ENCODE measurements at places on chromosomes 2 and 18.

DNA sequence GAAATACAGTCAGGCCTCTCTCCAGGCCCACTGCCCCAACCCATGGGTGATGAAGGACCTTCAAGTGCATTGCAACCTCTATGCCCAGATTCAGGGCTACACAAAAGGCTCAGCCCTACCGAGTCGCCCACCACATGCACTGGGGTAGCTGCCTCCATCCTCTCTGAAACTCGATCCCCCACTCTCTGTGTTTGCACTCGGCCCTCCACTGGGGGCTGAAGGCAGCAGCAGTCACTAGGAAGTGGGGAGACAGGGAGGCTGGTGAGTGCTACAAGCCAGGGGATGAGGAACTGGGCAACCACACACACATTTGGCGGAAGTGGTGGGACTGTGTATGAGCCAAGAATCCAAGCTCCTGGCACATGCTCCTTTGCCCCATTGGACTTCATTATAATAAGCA, 94.6 kb downstream of the CERS6 start:
- no peak for DNase-seq

DNA sequence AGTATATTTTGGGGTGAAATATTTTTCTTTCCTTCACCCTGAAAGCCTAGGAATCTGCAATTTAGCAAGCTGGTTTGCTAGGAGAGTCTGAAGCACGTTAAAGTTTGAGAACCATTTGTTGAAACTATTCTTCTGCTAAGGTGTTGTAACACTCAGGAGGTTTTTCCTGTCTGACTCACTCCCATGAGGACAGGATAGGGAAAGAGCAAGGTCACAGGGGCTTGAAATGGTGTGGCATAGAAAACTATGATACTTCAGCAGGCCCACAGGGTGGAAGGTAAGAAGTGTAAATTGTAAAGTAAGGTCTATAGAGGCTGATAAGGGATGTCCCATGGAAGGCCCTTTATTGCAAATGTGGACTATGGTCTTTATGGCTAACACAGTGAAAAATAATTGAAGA, 177.7 kb upstream of the ZC3H15 start:
- no peak for DNase-seq

DNA sequence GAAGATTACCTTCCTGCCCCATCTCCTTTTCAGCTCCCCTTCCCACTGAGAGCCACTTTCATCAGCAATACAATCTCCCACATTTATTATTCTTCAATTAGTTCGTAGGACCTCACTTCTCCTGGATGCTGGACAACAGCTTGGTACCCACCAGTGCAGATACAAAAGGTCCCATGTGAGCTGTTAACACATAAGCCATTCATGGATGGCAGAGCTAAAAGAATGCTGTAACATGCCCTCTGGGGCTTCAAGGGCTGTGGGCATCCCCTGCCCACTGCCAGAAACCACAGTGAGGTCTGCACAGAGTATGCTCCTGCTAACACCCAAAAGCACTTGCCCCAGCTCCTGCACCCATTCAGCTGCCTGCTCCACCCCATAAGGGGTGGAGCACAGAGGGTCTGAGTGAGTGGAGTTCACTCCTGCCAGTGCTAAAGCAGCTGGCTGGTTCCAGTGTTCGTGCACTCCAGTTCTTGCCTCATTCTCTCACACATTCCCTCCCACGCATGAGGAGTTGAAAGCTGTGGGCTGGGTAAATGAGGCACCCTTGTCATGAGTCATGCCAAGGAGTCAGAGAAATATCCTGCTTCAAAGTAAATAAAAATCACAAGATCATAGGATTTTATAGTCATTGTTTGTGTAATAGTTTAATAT, 305.9 kb upstream of the TMEFF2 start:
- no peak for DNase-seq

- no peak for DNase-seq
These were observed 20.9 kb downstream of the NCK2 start for GRCh38 chr2:105765415-105766299.

DNA sequence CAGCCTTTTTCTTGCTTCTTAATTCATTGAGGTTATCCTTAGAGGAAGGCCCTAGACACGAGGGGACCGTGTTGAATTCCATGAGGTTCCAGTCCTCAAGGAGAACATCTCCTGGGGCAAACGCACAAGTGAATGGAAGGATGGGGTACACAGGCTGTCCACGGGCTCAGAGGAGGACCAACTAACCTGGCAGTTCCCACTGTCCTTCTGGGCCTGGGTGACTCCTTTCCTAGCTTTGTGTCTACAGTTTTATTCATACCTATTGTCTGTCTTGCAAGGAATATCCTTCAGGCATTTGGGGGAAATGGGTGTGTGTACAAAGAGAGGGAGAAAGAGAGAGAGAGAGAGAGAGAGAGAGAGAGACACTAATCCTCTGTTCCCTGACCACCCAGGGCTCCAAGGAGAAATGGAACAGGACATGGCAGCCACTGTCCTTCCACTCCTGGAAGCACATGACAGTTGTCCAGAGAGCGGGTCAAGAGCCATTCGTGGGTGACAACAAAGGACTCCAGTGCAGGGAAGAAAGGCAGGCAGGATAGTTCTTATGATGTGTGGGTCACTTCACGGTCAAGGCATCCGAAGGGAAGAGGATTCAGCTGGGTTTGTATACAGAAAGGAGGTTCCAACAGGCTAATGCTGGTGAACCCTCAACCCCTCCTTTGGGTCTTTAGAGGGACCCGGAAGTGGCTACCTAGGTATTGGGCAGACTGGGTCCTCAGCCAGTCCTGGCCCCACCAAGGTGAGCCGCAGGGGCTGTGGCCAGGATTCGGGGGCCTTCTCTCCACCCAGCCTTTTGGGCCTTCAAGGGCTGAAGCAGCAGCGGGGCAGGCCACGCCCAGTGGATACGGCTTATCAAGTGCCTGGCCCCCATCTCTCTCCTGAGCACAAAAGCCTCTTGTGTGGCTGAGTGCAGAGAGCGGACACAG, 150.6 kb downstream of the MYCN start:
- DNase-seq: no peak

DNA sequence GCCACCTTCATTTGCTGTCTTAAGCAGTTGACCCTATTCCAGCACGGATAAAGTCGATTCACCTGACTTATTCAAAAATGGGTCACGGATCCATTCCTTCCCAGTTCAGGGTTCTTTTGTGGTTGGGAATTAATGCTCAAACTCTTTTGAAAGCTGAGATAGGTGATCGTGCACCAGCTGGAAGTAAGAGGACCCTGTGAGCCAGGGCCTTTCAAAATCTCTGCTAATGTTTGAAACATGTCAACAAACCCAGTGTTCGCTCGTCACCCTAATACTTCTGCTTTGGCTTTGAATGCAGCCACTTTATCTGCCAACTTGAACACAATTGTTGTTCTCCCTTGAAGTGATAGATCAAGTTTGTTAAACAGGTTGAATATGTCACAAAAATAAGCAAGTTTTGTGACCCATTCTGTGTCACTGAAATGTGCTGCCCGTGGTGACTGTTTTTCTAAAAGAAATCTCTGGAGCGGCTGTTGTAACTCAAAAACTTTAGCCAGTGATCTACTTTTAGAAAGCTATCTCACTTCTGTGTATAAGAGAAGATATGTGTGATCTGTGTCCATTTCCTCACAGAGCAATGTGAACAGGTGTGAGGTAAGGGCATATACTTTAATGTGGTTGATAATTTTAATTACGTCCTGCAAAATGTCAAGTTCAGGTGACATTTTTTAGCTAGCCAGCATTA, 16.9 kb downstream of the HAT1 start:
- DNase-seq: no peak

GRCh38 chr18:59718464-59719157, 21.4 kb upstream of the CCBE1 start:
- no peak for DNase-seq

GRCh38 chr2:120476141-120476540, 130.2 kb downstream of the INHBB start:
- no peak for DNase-seq

DNA sequence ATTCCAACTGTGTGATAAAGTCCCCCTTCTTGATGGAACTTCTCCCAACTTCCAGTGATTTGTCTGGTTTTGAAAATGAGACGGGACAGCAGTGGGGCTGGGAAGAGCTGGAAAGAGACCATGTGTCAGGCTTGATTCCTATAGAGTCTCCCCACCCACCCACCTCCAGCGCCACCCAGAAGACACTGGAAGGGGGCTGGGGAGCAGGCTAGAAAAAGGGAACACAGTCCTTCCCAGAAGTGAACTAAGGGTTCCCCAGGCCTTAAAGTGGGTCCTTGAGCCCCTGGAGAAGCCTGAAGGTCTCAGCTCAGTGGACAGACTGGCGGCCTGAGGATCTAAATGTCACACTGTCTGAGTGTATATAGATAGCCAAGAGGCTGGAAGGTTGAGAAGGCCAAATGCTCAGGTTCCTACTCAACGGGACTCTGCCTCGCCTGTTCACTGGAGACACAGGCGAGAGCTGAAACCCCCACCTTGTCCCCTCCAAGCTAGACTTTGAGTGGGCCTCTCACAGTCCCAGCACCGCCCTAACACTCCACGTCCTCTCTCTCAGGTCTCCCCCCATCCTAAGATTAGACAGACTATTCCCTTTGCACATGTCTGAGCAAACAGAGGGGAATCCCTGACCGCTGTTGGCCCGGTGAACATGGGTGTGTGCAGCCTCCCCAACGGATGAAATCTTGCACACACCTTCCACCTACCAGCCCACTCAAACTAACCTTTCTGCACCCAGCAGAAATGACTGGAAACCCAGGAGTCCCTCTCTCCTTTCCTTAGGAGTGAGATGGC, 1.6 kb downstream of the PKDCC start:
- DNase-seq: no peak

- peak; percentile 17 for DNase-seq
These were observed 89.2 kb upstream of the CD226 start for GRCh38 chr18:70036771-70037347.

GRCh38 chr2:230972046-230972445, 23.9 kb upstream of the SPATA3 start:
- DNase-seq: no peak

DNA sequence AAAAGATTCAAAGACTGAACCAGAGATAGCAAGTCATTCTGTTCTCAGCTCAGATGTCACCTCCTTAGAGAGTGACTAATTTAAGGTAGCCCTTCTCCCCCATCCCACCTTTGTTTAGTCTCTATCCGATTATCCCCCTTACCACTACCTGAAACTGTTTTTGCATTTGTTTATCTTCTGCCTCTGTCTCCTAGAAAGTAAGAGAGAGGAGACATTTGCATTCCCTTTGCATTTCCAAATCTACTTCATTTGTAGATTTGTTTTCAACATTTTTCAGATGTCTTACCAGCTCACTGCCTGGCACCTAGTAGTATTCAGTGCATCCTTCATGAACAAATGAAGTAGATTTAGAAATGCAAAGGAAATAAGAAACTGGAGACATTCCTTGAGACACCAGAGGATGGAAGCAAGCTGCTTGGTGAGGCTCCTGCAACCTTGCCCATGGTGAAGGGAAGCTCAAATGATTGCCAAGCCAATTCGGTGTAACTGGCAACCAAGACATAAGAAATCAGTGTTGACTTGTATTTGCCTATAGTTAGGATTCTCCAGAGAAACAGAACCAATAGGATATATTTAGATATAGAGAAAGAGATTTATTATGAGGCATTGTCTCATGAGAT, 385.7 kb downstream of the STK39 start:
- DNase-seq: no peak

DNA sequence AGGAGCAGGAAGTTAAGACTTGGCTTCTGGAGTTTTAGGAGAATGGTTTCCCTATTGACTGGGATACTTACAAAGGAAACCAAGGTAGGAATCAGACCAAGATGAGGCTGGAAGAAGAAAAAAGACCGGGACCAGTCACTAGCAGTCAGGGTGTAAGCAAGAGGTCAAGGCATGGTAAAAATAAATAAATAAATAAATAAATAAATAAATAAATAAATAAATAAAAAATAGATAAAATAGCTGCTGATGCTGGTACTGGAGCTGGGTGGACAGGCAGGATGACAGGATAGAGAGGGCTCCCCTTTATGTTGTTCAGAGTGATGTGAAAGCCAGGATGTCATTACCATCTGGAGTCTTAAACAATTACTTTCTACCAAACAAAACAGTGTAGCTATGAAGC, 89.9 kb downstream of the MYO5B start:
- DNase-seq: no peak

GRCh38 chr18:76806301-76806700, 16.1 kb upstream of the ZNF236 start:
- DNase-seq: no peak

GRCh38 chr2:225668606-225669266, 269.2 kb downstream of the NYAP2 start:
- peak; percentile 21 for DNase-seq

DNA sequence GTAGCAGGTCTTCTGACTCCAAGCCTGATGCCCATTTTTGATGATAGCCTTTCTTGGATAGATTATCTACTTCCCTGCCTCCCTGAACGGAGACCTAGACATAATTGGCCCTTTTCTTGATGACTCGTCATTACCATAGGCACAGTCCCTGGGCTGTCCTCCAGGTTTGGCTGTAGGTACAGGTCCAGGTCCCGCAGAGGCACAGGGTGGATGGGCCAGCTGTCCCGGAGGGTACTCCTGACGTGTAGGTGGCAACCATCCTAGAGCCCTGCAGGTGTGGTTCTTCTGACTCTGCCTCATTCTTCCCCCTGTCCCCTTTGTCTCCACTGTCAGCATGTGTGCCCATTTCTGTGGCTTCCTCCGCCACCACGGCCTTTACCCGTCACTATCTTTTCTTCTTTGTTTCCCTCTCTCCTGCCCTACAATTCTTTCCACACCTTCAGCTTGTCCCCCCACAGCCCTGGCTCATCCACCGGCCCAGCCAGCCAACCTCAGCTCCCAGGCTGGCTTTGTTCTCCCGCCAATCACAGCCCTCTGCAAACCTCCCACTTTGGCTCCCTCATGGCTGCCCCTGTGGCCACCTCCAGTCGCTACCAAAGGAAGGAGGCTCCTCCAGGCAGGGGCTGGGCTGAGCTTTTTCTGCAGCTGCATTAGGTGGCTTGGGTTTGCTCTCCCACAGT, 102.8 kb downstream of the SMAD7 start:
- no peak for DNase-seq

DNA sequence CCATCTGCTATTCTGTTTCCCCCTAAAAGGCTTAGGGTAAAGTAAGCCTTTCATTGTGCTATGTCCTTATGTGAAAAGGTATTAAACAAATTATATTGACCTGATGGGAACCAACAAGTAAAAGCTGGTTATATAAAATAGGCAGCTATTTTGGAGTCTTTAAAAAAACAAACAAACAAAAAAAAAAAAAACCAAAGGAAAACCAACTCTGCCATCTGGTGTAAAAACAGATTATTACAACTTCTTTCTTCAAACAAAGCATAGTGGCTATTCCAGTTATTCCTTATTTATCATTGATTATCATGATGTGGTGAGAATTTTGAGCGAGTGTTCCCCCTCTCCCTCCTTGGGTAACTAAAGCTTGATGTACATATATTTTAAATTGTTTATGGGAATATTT, 122.3 kb upstream of the FHL2 start:
- no peak for DNase-seq

DNA sequence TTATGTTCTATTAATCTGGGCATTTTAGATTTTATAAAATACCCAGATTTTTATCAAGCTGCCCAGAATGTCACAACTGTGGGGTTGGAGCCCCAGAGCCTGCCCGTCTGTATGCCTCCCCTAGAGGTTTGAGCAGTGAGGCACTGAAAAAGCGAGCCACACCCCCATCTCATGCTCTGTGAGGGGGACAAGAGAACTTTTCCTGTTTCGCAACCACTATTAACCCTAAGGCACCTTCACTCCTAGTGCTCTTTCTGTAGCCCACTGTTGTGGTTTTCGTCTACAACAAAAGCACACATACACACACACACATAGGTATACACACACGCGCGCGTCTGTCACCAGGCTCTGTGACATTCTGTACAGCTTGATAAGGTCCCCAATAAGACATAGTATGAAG, 38.0 kb downstream of the DCDC2C start:
- no peak for DNase-seq

- DNase-seq: no peak
These were observed 143.5 kb downstream of the TGIF1 start for GRCh38 chr18:3593381-3593903.
